ENCODE measurements at places on chromosomes 11 and 22.

DNA sequence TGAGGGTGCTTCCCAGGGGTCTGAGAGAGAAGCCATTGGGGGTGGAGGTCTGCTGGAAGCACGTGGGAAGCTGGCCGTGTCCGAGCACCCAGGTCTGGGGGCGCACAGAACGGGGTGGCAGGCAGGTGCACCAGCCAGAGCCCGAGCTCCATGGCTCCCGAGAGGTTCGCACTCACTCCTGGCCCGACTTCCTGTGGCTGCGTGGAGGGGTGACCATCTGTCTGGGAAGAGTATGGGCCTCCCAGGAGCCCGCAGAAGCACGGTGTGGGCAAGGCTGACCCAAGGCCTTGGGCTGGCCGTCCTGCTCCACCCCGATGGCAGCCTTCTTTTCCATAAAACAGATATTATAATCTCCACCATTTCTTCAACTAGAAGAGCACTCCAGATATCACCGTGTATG, 256.0 kb upstream of the B3GAT1 start:
- H3K4me3 ChIP-seq = no peak overlapping the region
- no peaks in the 10 kb centered on the region for H3K27me3 ChIP-seq
- H3K4me1 ChIP-seq = no peaks in the 10 kb centered on the region
- DNase-seq = no peak
- no peaks in the 10 kb centered on the region for H3K36me3 ChIP-seq

GRCh38 chr11:120594746-120595145, 83.2 kb downstream of the GRIK4 start:
- H3K4me1 ChIP-seq = no peaks in the 10 kb centered on the region
- H3K36me3 ChIP-seq = no peaks in the 10 kb centered on the region
- no peaks in the 10 kb centered on the region for H3K27me3 ChIP-seq
- no peak for DNase-seq
- H3K27ac ChIP-seq = no peak overlapping the region

GRCh38 chr11:26350002-26350401, 18.1 kb downstream of the ANO3 start:
- H3K27me3 ChIP-seq = no peaks in the 10 kb centered on the region
- no peak for DNase-seq
- H3K27ac ChIP-seq = no peak overlapping the region
- H3K4me1 ChIP-seq = no peaks in the 10 kb centered on the region
- H3K36me3 ChIP-seq = no peaks in the 10 kb centered on the region
- no peak overlapping the region for H3K4me3 ChIP-seq

- H3K4me3 ChIP-seq = no peak overlapping the region
- H3K4me1 ChIP-seq = no peaks in the 10 kb centered on the region
These were observed 257.7 kb upstream of the CCDC90B start for GRCh38 chr11:83543706-83544439.

DNA sequence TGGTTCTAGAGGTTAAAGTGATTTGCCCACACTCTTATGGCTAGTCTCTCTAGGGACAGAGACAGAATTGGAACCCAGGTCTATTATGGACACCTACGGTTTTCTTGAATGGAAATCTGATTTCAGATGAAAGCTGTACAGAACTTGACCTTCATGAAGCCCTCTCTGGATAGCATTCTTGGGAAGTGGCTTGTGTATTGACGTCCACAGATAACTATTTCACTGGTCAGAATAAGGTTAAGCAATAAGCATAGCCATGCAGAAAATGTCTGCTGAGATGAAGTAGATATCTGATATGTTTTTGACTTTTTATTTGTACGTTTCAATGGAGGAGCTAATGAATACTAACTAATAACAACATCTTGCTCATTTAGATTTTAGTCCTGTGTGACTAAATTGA, 1.1 kb downstream of the TLCD5 start:
- H3K4me3 ChIP-seq = no peak overlapping the region
- H3K27ac ChIP-seq = no peak overlapping the region
- DNase-seq = peak; percentile 30
- H3K4me1 ChIP-seq = peaks cover 3% of the 10 kb centered on the region

Measured in trophoblast cell (in vitro differentiated cells and primary cell).